Right cardiac atrium (tissue), 5 donors: ENCODE measurements at places on chromosomes 2 and 18. TPM values are rescaled to one million over a fixed set of nuclear protein-coding genes. Genes with fewer than 3 reads are reported as not detected.

DNA sequence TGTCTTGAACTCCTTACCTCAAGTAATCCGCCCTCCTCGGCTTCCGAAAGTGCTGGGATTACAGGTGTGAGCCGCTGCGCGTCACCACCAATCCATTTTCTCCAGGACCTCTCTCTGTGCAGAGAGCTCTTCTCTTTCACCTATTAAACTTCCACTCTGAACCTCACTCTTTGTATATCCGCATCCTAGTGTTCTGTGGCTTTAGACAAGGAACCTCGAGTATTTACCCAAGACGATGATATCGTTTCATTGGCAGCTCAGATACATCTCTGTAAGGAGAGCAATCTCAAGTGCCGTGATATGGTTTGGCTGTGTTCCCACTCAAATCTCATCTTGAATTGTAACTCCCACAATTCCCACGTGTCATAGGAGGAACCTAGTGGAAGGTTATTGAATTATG, 15.1 kb upstream of the WDR33 start:
- no peak for DNase-seq

GRCh38 chr2:217946051-217946450, 56.7 kb downstream of the TNS1 start:
- DNase-seq, result no peak

DNA sequence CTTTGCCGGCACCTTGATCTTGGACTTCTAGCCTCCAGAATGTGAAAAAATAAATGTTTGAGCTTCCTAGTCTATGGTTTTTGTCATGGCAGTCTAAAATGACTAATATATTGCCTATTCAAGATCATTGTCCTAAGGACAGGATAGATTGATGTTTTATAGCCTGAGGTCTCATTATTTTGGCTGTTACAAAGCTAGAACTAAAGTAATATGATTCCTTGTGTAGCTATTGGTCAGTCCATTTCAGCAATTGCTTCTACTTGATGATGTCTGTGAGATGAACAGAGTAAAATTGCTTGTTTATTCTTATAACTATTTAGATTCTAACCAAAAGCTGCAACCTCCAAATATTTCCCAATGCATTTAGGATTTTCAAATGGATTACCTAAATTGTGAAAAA, 145.0 kb downstream of the HRH4 start:
- no peak for DNase-seq

The SCN1A gene
- 0.07 TPM for polyA plus RNA-seq
